ENCODE measurements at places on chromosomes 1 and 21. TPM values are rescaled to one million over a fixed set of nuclear protein-coding genes. Genes with fewer than 3 reads are reported as not detected.

The CDA gene
- total RNA-seq = 2.5 TPM

GRCh38 chr1:184597650-184598357 lies 156.9 kb downstream of the EDEM3 start:
- no peaks in the 10 kb centered on the region for H3K36me3 ChIP-seq
- H3K27ac ChIP-seq = no peak overlapping the region
- no peaks in the 10 kb centered on the region for H3K27me3 ChIP-seq
- H3K4me3 ChIP-seq = no peak overlapping the region

The GPN2 gene
- total RNA-seq = 14.0 TPM

The OLFML2B gene
- total RNA-seq = 18.6 TPM

The IGFN1 gene
- not detected for total RNA-seq

GRCh38 chr1:30746212-30747032 lies 11.2 kb downstream of the LAPTM5 start:
- peak overlapping the region; percentile 72 for H3K27ac ChIP-seq
- no peak for DNase-seq
- no peaks in the 10 kb centered on the region for H3K27me3 ChIP-seq
- no peaks in the 10 kb centered on the region for H3K4me1 ChIP-seq
- no peaks in the 10 kb centered on the region for H3K36me3 ChIP-seq
- no peak overlapping the region for H3K4me3 ChIP-seq

DNA sequence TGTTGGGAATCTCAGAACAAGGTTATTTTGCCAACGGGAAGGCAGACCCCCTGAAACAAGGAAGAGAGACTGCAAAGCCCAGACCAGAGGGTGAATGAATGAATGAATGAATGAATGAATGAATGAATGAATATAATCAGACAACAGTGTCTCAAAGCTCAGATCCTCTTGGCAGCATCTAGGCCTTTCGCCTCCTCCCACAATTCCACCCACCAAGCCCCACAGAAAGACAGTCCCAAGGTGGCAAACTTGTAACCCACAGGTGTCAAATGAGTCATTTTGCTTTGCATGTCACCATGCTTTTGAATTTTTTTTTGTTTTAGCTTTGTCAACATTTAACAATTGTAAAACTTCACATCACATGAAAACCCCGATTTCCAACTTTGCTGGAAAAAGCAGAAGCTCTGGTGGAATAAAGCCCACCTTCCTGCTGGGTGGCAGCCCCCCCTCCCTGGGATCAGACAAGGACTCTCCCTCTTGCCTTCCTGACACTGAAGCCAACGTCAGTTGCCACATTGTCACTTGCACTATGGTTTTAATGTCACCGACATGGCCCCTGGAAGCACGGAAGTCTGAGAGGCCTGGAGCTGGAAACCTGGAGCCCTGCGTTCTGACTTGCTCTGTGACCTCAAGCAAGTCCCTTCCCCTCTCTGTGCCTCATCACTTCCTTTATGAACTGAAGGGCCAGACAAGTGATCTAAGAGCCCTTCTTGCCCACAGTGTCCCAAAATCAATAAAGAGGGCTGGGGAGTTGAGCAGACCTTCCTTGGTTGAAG lies 134.6 kb upstream of the RUNX3 start:
- DNase-seq = no peak
- no peak overlapping the region for H3K27ac ChIP-seq
- H3K27me3 ChIP-seq = no peaks in the 10 kb centered on the region
- H3K4me1 ChIP-seq = peaks cover 5% of the 10 kb centered on the region

DNA sequence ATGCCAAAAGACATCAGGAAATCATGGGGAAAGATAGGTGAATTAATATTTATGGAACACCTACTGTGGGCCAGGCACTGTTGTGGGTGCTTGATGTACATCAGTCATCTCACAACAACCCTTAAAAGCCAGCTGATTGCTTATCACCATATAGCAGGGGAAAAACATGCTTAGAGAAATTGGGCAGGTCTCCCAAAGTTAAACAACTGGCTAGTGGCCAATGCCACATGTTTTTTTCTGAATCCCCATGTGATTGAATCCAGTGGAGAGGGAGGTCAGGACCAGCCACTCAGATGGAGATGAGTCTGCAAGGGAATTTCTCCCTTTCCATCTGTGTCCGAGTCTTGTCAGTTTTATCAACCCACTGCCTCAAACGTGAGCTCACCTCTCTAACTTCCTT lies 33.5 kb downstream of the UTP25 start:
- H3K27me3 ChIP-seq = no peaks in the 10 kb centered on the region
- no peaks in the 10 kb centered on the region for H3K36me3 ChIP-seq
- DNase-seq = no peak
- H3K4me1 ChIP-seq = no peaks in the 10 kb centered on the region
- H3K4me3 ChIP-seq = no peak overlapping the region

The FOXO6 gene
- 0.44 TPM for total RNA-seq

DNA sequence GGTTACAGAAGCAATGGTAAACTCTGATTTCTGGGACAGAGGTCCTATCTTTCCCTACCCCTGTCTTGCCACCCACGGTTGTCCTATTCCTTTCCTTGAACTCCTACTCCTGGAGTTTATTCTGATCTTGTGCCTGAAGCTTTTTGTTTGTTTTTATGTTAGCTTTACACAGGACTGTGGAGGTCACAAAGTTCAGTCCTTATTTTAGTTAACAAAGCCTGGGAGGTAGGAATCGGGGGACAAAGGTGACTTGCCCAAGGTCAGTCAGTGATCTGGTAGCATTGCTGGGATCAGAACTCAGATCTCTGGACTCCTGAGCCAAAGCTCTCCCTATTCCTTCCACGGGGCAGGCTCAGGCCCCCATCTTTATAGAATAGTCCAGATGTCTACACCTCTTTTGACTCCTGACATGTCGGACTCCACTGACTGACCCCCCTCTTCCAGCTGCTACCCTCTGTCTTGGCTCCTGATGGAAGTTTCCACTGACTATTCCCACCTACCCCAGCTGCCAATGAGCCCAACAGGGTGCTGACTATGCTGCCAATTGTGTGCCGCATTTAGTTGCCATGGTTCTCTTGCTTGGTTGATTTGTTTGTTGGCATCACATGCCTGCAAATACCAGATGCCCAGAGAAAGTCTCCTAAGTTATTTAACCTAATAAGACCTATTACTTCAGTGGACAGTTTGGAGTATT lies 9.9 kb downstream of the F5 start:
- no peak overlapping the region for H3K27ac ChIP-seq
- no peaks in the 10 kb centered on the region for H3K36me3 ChIP-seq
- DNase-seq = no peak
- H3K4me1 ChIP-seq = no peaks in the 10 kb centered on the region
- H3K4me3 ChIP-seq = no peak overlapping the region

The FAM167B gene
- 5.4 TPM for total RNA-seq

GRCh38 chr1:152926091-152926490 lies 17.7 kb downstream of the IVL start:
- DNase-seq = no peak
- H3K4me3 ChIP-seq = no peak overlapping the region
- H3K4me1 ChIP-seq = no peaks in the 10 kb centered on the region
- H3K27ac ChIP-seq = no peak overlapping the region
- H3K36me3 ChIP-seq = no peaks in the 10 kb centered on the region
- H3K27me3 ChIP-seq = no peaks in the 10 kb centered on the region

DNA sequence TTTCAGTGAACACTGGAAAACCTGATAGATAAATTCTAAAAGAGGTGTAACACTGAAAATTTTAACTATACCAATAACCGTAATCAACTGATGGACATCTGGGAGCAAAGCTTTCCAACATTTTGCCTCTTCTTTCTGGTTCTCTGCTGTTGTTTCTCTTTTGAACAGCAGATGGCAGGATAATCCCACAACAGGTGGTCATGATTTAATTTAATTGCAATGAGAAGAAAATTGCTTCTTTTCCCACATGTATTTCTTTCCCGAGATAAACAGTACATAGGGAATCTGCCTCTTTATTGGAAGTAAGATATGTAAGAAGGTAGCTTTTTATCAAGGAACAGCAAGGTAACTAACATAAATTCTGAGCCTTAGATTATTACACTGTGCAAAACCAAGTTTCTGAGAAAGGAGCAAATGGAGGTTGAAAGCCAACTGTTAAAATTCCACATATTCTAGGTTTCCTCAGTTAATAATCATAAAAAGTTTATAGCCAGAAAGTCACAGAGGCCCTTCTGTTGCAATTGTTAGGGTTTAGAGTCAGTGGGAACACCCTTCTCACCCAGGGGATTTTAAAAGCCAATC lies 72.9 kb downstream of the RPS6KA1 start:
- H3K27me3 ChIP-seq = no peaks in the 10 kb centered on the region
- peak; percentile 96 for DNase-seq
- H3K27ac ChIP-seq = peak overlapping the region; percentile 5
- H3K36me3 ChIP-seq = no peaks in the 10 kb centered on the region

DNA sequence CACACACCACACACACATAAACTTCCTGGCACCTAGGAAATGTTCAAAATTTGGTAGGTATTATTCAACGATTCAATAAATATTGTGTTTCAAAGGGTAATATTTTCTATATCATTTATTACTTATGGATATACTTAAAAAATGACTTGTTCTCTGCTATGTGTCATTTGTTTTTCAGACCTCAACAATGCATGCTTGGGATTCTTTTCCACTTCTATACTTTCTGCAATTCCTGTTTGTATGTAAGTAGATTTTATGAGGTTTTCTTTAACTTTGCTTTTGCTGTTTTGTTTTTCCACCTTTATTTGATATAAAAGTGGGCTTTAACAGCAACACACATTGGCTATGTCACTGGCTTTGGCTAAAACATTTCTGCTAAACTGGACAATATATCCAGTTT lies 3.5 kb downstream of the CEP170 start:
- no peak overlapping the region for H3K27ac ChIP-seq
- no peaks in the 10 kb centered on the region for H3K36me3 ChIP-seq
- no peak for DNase-seq
- no peak overlapping the region for H3K4me3 ChIP-seq
- no peaks in the 10 kb centered on the region for H3K27me3 ChIP-seq

DNA sequence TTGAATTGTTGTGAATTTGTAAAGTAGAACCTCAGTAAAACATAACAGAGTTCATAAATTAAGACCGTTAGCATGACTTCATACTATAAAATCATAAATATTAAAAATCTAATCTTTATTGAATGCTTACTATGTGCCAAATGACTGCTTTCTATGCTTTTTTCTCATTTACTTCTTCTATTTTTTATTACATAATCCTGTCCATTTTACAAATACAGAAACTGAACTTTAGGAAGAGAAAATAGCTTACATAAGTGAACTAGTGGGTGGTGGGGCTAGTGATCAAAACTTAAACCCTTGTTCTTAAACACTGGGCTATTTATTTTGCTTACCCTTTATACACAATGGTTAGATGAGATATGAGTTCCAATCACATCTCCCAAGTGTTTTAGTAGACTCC lies 122.3 kb downstream of the ZC3H11B start:
- no peak overlapping the region for H3K27ac ChIP-seq
- no peak overlapping the region for H3K4me3 ChIP-seq
- no peak for DNase-seq
- H3K4me1 ChIP-seq = no peaks in the 10 kb centered on the region
- H3K27me3 ChIP-seq = no peaks in the 10 kb centered on the region

The KCNN3 gene
- total RNA-seq = 0.22 TPM

DNA sequence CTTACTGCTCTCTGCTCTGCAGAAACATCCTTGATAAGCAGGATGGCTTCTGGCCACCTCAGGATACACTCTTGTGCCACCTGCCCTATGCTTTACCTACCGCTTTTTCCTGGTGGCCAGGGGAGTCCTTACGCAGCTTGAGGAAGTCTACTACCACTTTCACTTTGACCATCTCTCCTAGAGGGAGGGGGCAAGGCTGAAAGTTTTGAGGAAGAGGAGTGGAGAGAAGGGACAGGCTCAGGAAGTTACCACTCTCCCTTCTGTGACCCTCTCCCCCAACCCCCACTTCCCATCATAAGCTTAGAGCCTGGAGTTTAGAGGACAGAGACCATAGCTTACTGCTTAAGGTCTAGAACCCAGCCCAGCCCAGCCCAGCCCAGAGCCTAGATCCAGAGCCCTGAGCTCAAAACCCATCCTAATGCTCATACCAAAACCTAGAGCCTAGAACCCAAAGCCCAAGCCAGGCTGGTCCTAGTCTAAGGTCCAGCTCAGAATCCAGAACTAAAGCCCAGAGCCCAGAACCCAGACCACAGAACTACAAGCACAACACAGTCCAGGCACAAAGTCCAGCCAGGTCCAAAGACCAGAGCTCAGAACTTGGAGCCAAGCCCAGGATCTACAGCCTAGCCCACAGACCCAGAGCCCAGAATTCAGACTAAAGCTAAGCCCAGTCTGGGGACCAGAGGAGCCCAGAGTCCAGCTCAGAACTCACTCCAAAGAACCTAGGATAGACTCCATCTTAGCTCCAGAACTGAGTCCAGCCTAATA lies 18.0 kb upstream of the MFSD2A start:
- H3K4me1 ChIP-seq = peaks cover 11% of the 10 kb centered on the region
- no peaks in the 10 kb centered on the region for H3K27me3 ChIP-seq

GRCh38 chr1:66357478-66358197 lies 176.3 kb upstream of the SGIP1 start:
- no peak overlapping the region for H3K27ac ChIP-seq
- no peak overlapping the region for H3K4me3 ChIP-seq

- no peaks in the 10 kb centered on the region for H3K36me3 ChIP-seq
- no peak overlapping the region for H3K27ac ChIP-seq
- no peak for DNase-seq
Measured at GRCh38 chr1:159882527-159882862, 17.5 kb downstream of the CFAP45 start.

- no peaks in the 10 kb centered on the region for H3K36me3 ChIP-seq
- no peak overlapping the region for H3K27ac ChIP-seq
- no peaks in the 10 kb centered on the region for H3K4me1 ChIP-seq
- H3K27me3 ChIP-seq = no peaks in the 10 kb centered on the region
Measured at GRCh38 chr1:71695084-71695483, 587.3 kb downstream of the NEGR1 start.

DNA sequence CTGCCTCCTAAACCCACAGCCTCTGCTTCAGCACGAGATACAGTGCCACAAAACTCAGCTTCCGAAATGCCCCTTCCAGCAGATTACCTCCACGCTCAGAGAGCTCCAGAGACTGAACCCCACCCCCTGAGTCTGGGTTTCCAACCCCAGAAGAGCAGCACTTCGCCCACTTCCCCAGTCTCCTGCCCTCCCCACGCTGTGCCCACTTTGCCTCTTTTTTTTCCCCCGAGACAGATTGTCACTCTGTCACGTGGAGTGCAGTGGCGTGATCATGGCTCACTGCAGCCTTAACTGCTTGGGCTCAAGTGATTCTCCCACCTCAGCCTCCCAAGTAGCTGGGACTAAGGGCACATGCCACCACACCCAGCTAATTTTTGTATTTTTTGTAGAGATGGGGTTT lies 10.1 kb downstream of the ICMT start:
- no peak overlapping the region for H3K4me3 ChIP-seq
- no peaks in the 10 kb centered on the region for H3K4me1 ChIP-seq
- no peaks in the 10 kb centered on the region for H3K27me3 ChIP-seq
- DNase-seq = no peak
- no peak overlapping the region for H3K27ac ChIP-seq
- peaks cover 6% of the 10 kb centered on the region for H3K36me3 ChIP-seq
